ENCODE measurements at places on chromosomes 16 and 17. TPM values are rescaled to one million over a fixed set of nuclear protein-coding genes. Genes with fewer than 3 reads are reported as not detected.

The CHTF18 gene
- 12.9 TPM for total RNA-seq

The MAP2K6 gene
- 32.6 TPM for total RNA-seq

The KRTAP4-3 gene
- total RNA-seq = not detected

The STX1B gene
- total RNA-seq = 22.5 TPM

The BEAN1 gene
- 5.3 TPM for total RNA-seq

The PLA2G15 gene
- total RNA-seq = 13.2 TPM

The METRNL gene
- total RNA-seq = 14.2 TPM

The MGAT5B gene
- total RNA-seq = 28.4 TPM

The TNFRSF13B gene
- total RNA-seq = not detected

The TMEM235 gene
- 1.6 TPM for total RNA-seq

Measured in cerebellum (tissue), 4 donors.